Mesenteric fat pad (tissue), 1 donor: ENCODE measurements at places on chromosomes 1 and 21. TPM values are rescaled to one million over a fixed set of nuclear protein-coding genes. Genes with fewer than 3 reads are reported as not detected.

The UBR4 gene
- total RNA-seq, result 156 TPM

The PTGS2 gene
- total RNA-seq, result 35.0 TPM

The BROX gene
- 34.5 TPM for total RNA-seq

The IL20 gene
- not detected for total RNA-seq

The ELAPOR1 gene
- 0.26 TPM for total RNA-seq

The KIF17 gene
- total RNA-seq, result 4.6 TPM

The BMP8A gene
- total RNA-seq, result 1.6 TPM

The GUCA2B gene
- total RNA-seq, result not detected

The THEM5 gene
- total RNA-seq, result not detected

The GJA9 gene
- not detected for total RNA-seq

The LSS gene
- total RNA-seq, result 81.3 TPM

The PDXK gene
- total RNA-seq, result 261 TPM

The INKA2 gene
- total RNA-seq, result 15.4 TPM

The IL19 gene
- not detected for total RNA-seq

The EPS8L3 gene
- 0.58 TPM for total RNA-seq
